ENCODE measurements at places on chromosomes 6 and 20. TPM values are rescaled to one million over a fixed set of nuclear protein-coding genes. Genes with fewer than 3 reads are reported as not detected.
A peak's percentile ranks its signal among the peaks of the same experiment; 100 is the strongest.

- DNase-seq = no peak
Measured at GRCh38 chr6:23301556-23301955, 732.2 kb downstream of the HDGFL1 start.

GRCh38 chr6:36130667-36131510 is 576 bp downstream of the MAPK13 start:
- no peak for DNase-seq

DNA sequence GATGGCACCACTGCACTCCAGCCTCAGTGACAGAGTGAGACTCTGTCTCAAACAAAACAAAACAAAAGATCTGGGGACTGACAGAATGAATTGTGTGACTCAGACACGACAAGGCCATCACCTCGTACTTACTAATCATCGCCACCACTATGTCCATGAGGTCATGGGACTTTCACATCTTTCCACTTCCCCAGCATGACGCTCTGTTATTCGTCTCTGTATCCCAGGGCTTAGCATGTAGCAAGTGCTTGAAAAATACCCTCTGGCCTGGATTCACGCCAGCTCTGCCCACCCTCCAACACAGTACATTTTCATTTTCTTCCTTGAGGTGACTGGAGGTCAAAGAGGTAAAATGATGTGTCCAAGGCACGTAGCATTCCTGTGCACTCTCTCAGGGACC is 27.8 kb downstream of the FGD2 start:
- DNase-seq = no peak

PTGIS gene
- 67.6 TPM for total RNA-seq

DNA sequence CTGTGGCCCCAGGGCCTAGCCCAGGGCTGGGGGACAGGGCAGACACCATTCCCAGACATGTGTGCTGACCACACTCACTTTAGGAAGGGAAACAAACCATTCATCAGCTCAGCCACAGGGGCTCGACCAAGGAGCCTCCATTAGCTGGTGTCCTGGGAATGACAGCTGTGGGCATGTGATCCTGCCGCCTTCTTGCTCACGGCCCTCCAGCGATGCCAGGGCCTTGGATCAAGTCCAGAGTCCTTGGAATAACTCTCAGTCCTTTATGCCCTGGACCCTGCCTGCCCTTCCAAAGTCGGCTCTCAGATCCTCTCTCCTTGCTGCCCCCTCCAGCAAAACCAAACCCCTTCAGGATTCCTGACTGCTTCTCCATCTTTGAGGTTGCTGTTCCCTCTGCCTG is 165.0 kb upstream of the RNF24 start:
- DNase-seq = no peak

DNA sequence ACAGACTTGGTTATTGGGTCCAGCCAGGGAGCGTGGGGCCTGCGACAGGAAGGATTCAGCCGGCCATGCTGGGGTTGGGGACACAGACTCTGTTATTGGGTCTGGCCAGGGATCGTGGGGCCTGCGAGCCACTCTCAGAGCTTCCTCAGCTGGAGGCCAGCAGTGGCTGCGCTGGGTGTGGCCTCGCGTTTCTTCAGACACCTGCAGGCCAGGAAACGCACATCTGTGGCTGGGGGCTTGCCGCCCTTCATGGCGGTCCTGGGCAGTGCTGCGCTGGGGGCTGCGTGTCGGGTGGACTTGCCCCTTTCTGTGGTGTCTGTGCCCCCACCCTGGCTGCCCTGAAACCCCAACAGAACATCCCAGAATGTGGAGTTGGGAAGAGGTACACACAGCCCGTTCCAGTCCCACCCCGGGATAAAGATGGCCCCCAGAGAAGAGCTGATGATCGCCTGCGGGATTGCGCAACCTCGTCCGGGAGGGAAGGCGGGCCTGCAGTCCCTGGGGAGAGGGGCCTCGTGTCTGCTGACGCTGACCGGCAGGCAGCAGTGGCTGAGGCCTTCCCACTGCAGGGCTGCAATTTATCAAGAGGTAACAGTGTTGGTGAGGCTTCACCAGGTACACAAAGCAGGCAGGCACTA is 16.9 kb upstream of the MTG2 start:
- no peak for DNase-seq

- DNase-seq = peak; percentile 46
Measured at GRCh38 chr6:2943564-2943955, 27.8 kb downstream of the SERPINB6 start.

- no peak for DNase-seq
Measured at GRCh38 chr6:111406200-111406721, 76.8 kb downstream of the REV3L start.

DNA sequence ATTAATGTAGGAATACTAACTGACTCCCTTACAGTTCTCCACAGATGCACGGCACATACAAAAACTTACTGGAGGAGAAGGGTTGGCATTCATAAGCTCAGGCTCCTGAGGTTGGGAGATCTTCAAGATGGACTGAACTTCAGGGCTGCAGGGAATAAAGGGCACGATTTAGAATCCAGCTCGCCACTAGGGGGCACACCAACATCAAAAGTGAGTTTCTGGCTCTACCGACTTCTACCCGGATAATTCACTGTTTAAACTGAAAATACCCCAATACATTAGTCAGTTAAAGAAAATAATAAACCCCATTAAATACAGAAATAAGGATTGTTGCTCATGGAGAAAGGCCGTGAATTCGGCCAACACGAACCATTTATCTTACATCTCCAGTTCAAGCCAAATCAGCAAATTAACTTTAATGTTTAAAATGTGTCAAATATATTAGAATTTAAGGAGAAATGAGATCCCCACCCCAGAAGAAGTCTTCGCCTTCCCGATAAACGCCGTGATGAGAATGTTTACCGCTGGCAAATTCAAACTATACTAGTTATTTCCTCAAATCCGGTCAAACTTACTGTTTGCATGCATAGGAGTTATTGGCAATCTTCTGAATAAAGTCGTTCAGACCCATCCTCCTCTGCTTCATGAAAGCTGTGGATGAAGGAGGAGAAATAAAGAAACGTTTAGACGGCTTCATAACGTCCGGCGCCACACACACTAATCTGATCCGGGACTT is 121.7 kb upstream of the SLC2A12 start:
- DNase-seq = peak; percentile 93

- DNase-seq = no peak
Measured at GRCh38 chr20:9082741-9083140, 13.9 kb downstream of the PLCB4 start.

DNA sequence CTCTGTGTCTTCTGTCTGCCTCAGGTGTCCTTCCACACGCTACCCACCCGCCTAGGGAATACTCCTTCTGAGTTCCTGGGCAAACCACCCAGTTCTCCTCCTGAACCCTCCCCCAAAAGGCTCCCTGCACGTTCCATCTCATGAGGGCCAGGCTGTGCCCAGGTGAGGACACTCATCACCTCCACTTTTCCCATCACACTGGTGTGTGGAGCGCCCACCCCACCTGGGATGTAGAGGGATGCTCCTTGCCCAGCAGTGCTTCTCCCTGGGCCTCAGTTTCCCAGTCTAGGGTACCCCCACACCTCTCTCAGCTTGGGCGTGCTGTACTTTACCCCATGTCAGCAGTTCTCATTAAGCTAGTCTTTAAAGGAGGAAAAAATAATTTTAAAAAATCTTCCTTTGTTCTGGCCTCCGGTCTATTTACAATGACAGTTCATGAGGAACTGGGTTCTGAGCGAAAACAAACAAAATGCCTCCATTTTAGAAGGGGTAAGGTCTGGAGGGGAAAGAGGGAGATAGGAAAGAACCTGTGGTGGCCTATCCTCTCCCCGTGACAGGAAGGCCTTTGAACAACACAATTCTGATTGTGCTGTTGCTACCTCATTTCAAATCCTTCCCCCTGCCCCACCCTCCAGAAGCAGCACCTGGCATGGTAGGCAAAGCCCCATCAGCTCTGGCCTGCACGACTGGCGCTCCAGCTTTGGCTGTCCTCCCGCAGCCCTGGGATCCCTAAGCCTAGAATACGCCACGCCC is 1.7 kb upstream of the C20orf203 start:
- no peak for DNase-seq

GRCh38 chr20:34701405-34702085 is 2.6 kb upstream of the TP53INP2 start:
- DNase-seq = no peak

DNA sequence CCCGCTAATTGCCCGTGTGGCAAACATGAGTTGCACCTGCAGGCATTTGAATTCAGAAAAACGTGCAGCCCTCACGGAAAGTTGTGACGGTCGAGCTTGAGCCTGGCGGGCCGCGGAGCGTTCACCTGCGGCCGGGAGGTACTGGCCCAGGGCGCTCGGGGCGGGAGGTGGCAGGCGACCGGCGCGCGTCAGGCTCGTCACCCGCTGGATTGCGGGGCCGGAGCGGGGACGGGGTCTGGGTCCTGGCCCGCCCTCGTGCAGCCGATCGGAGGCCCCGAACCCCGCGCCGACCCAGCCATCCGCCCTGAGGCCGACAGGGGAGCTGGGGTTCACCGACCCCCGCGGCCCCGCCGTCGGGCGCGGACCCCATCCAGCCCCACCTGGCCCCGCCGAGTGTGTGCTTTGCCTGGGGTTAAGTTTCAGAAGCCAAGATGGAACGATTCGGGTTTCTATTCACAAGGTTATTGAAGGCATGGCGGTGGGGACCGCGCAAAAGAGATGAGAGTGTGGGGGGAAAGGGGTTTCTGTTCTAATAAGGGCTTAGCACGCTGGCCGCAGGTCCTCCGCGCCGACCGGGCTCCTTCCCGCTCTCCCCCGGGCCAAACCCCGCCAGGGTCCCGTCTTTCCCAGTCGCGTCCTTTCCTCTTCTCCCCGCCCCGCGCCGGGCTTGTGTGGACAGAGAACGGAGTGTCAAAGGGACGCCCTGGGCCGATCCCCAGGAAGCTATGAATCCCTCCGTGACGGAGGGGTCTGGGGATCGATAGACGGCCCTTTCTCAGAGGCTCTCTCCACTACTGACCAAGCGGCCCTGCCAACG is 1.6 kb upstream of the HEY2 start:
- DNase-seq = peak; percentile 87

GRCh38 chr6:14883921-14884320 is 361.9 kb upstream of the JARID2 start:
- DNase-seq = no peak

DNA sequence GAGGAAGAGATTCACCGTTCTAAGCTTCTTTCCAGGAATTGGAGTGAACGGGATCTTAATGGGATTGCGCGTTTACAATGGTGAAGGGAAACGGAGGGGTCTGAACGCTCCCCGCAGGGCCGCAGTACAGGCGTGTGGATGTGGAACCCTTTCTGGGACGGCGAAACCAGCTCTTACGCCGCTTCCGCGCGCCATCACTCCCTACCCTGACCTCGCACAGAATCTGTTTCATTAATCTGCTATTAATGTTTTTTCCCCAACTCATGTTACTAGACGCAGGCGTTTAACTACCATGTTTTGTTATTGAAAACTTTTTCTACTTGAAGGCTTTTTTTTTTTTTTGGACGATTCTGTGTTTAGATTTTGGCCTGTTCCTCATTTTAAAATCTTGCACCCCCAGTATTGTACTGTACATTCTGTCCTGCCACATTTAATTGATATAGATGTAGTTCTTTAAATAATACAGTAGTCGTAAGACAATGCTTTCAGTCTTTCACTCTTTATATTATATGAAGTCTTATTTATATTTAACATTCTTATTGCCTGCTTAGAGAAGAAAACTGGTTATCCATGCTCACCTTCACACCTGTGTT is 696 bp upstream of the SUPT3H start:
- DNase-seq = no peak
